ENCODE measurements at places on chromosomes 3 and 15.

DNA sequence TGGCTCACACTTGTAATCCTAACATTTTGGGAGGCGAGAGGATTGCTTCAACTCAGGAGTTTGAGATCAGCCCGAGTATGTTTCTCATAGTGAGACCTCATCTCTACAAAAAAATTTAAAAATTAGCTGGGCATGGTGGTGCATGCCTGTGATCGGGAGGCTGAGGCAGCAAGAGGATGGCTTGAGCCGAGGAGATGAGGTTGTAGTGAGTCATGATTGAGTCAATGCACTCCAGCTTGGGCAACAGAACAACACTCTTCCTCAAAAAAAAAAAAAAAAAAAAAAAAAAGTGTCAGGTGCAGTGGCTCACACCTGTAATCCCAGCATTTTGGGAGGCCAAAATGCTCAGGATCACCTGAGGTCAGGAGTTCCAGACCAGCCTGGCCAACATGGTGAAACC is 2.4 kb downstream of the RPL39L start:
- no peaks in the 10 kb centered on the region for H3K27me3 ChIP-seq
- peaks cover 44% of the 10 kb centered on the region for H3K4me1 ChIP-seq

- H3K4me3 ChIP-seq: peak overlapping the region; percentile 62
- H3K36me3 ChIP-seq: peaks cover 4% of the 10 kb centered on the region
These were observed 258.9 kb downstream of the UACA start for GRCh38 chr15:70504299-70504951.

DNA sequence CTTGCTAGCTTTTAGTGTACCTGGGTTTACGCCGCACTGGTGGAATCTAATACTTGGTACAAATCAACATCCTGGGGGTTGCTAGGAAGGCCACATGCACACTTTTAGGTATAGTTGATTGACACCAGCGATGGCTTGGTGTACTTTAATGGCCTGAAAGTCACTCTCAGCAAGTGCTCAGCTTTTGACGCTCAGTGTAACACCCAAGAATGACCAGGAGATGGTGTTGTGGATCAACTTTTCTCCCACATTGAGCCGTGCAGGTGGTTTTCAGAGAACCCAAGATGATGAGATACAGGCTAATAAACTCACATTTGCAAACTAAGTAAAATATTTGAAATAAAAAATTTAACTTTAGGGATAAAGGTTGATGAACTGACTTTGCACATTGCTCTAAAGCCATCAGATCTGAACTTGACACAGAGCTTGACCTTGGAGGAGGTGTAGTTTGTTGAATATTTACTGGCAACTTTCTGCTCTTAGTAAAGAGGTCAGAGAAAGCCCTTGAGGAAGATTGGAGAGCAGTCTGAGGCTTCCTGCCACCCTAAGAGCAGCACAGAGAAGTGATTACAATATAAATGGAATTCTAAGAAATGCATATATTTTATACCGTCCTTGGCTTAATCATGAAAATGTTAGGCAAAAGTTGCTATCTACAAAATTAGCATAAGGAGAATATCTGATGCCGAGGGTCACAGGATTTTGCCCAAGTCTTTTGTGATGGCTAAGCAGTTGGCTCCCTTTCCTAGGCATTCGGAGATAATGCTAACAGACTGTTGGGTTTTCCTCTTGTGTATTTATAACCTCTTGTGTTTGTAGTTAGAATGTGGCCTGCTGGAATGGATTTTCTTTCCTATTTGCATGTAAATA is 143.4 kb upstream of the RASGRP1 start:
- H3K27ac ChIP-seq: no peak overlapping the region
- H3K4me3 ChIP-seq: no peak overlapping the region
- H3K4me1 ChIP-seq: peaks cover 1% of the 10 kb centered on the region
- no peaks in the 10 kb centered on the region for H3K36me3 ChIP-seq
- DNase-seq: no peak

- no peak overlapping the region for H3K4me3 ChIP-seq
- no peak overlapping the region for H3K27ac ChIP-seq
- peaks cover 4% of the 10 kb centered on the region for H3K27me3 ChIP-seq
- no peak for DNase-seq
These were observed 50.1 kb downstream of the RYR3 start for GRCh38 chr15:33360886-33361285.

DNA sequence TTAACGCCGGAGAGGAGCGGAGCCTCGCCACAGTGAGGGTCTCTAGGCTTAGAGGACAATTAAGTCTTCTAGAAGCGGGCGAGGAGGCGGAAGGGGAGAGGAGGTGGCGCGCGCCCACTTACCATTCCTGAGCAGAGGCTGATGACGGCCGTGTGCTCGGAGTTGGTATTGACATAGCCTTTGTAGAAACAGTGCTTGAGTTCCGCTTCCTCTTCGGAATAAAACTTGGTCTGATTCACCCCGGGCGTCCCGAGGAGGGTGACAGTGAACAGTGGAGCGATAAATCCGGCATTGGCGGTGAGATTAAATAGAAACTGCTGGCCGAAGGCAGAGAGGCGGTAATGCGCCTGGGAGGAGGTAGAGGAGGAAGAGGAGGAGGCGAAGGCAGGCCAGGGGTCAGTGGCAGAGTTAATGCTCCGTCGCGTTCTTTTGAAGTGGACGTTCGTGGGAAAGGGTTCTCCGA is 1.3 kb downstream of the ADAMTS9 start:
- H3K27me3 ChIP-seq: peaks cover 53% of the 10 kb centered on the region
- H3K4me3 ChIP-seq: no peak overlapping the region

GRCh38 chr15:67080118-67080899 is 14.9 kb downstream of the SMAD3 start:
- H3K36me3 ChIP-seq: peaks cover 79% of the 10 kb centered on the region
- H3K4me1 ChIP-seq: peaks cover 88% of the 10 kb centered on the region
- H3K27ac ChIP-seq: peak overlapping the region; percentile 92
- DNase-seq: no peak
- H3K4me3 ChIP-seq: peak overlapping the region; percentile 41
- no peaks in the 10 kb centered on the region for H3K27me3 ChIP-seq

- H3K36me3 ChIP-seq: no peaks in the 10 kb centered on the region
- no peak overlapping the region for H3K27ac ChIP-seq
- no peak for DNase-seq
- peaks cover 33% of the 10 kb centered on the region for H3K27me3 ChIP-seq
- H3K4me3 ChIP-seq: no peak overlapping the region
- H3K4me1 ChIP-seq: peaks cover 3% of the 10 kb centered on the region
These were observed 28.1 kb downstream of the KCNAB1 start for GRCh38 chr3:156148345-156148945.

DNA sequence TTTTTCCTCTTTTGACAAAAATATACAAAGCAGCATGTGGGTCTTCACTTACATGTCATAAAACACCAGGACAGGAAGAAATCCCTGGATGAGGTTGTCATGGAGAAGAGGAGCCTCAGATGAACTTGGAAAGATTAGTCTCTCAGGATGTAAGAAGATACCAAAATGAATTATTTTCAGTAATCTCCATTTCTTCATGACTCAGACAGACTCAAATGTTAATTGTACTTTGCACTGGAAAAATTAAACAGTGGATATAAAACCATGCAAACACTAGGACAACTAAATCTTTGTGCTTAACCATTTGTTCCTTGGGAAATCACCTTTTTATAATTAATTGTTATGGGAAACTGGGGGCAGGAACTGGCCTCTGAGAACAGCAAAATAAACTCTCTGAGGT is 237.0 kb downstream of the CD47 start:
- H3K27ac ChIP-seq: no peak overlapping the region
- H3K27me3 ChIP-seq: peaks cover 5% of the 10 kb centered on the region
- H3K4me3 ChIP-seq: no peak overlapping the region
- H3K36me3 ChIP-seq: no peaks in the 10 kb centered on the region
- H3K4me1 ChIP-seq: peaks cover 5% of the 10 kb centered on the region
